ENCODE measurements at places on chromosomes 5 and 9. TPM values are rescaled to one million over a fixed set of nuclear protein-coding genes. Genes with fewer than 3 reads are reported as not detected.

- DNase-seq = no peak
Measured at GRCh38 chr9:7816021-7816420, 16.4 kb upstream of the DMAC1 start.

Gene CTNND2
- total RNA-seq = 76.9 TPM

Gene OTULINL
- 12.0 TPM for total RNA-seq

- DNase-seq = no peak
Measured at GRCh38 chr5:122236270-122237040, 75.6 kb upstream of the SNCAIP start.

- DNase-seq = peak; percentile 75
Measured at GRCh38 chr5:124289130-124289529, 457.3 kb downstream of the ZNF608 start.

Gene TAF11L4
- not detected for total RNA-seq

Gene NEUROG1
- total RNA-seq = 2.6 TPM

Gene CCNI2
- 1.5 TPM for total RNA-seq

Gene TMEM252
- total RNA-seq = not detected

DNA sequence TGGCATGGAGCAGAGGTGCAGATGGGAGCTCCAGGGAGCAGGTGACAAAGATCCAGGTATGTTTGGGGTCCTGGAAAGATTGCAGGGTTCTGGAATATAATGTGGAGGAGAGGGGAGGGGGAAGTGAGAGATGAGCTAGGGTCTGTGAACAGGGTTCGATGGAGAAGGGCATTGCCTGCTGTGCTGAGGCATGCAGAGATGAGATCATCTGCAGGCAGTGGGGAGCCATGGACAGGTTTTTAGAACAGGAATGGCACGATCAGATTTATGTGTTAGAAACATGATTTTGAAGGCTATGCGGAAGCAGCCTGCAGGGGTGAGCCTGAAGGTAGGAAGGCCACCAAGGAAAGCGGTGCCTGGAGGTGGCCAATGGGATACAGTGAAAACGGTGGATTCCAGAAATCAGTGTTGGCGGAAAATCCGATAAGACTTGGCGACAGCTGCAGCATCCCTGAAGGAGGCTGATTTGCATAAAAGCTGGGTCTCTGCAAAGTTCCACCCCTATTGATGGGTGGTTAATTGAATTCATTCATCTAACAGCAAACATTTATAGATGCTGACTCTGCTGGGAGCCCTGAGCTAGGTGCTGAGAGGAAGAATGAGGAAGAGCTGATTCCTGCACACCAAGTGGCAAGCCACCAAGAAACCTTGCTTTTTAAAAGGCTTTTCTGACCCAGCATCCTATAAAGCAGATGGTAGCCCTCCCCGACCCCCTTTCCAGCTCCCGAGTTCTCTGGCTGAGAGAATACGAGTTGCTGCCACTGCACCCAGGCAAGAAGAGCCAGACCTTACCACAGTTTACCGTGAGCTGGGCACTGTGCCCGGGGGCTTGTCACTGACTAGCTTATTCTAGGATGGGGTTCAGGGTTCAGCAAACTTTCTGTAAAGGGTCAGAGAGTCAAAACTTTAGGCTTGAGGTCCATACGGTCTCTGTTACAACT, 139.2 kb upstream of the SMIM23 start:
- no peak for DNase-seq

Gene XRCC4
- 8.8 TPM for total RNA-seq

GRCh38 chr9:74277532-74277931, 219.6 kb upstream of the RORB start:
- no peak for DNase-seq

DNA sequence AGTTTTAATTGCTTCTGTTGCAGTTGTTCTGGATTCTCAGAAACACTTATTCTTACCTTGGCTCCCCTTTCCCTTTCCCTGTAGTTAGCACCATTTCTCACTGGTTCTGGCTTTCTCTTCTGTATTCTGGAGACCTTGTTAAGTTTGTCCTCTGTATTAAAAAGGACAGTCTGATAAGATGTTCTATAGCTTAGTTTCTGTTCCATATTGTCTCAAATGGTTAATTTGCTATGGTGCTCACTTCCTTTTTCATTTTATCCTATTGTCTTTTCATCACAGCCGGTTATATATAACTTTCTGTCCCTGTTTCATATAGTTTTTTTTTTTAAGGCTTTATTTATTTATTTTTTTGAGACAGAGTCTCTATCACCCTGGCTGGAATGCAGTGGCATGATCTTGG, 41.4 kb upstream of the KIAA1958 start:
- DNase-seq = no peak

GRCh38 chr9:129382281-129383018, 204.4 kb upstream of the IER5L start:
- peak; percentile 16 for DNase-seq

Gene PSD2
- total RNA-seq = 16.7 TPM

Gene PHYHD1
- 1.1 TPM for total RNA-seq

- no peak for DNase-seq
Measured at GRCh38 chr9:70382709-70383605, 31.5 kb downstream of the KLF9 start.

Gene PRELID1
- total RNA-seq = 27.2 TPM

Data from cerebellum (tissue), 4 donors.